ENCODE measurements at places on chromosomes 16 and 17.

DNA sequence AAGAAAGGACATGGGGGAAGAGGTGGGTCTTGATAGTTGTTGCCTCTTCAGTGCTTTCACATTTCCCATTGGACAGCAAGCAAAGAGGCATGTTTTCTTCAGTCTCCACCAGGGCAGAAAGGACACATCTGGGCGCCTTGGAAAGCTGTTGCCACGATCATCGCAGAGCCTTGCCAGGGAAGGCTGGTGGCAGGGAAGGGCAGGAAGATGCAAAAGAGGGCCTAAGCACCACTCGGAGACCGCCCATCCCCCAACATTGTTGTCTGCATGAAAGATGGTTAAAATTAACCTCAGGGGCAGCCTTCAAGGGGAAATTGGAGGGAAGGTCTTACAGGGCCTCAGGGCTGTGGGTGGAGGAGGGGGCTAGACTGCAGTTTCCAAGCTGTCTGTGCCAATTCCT lies 114.2 kb downstream of the SOX9 start:
- no peak for DNase-seq

DNA sequence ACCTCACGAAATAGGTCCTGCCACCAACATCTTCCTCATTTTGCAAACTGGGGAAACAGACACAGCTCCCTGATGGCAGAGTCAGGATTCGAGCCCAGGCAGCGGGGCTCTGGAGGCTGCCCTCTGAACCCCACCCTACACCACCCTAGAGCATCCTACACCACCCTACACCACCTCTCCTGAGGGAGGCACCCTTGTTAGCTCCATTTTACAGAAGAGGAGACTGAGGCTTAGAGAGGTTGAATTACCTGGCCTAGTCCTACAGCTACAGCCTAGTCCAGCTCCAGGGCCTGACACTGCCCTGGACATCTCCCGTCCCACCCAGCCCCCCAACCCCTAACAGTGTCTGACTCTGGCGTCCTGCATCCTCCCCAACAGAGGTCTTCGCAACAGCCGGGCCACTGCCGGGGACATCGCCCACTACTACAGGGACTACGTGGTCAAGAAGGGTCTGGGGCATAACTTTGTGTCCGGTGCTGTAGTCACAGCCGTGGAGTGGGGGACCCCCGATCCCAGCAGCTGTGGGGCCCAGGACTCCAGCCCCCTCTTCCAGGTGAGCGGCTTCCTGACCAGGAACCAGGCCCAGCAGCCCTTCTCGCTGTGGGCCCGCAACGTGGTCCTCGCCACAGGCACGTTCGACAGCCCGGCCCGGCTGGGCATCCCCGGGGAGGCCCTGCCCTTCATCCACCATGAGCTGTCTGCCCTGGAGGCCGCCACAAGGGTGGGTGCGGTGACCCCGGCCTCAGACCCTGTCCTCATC lies 3.2 kb upstream of the NECAB2 start:
- no peak for DNase-seq

GRCh38 chr16:28140788-28141618 lies 70.8 kb downstream of the XPO6 start:
- DNase-seq = peak; percentile 38

- no peak for DNase-seq
Measured at GRCh38 chr17:63910096-63910495, 962 bp downstream of the CSHL1 start.

GRCh38 chr17:78082988-78083387 lies 45.6 kb downstream of the TMC6 start:
- no peak for DNase-seq

DNA sequence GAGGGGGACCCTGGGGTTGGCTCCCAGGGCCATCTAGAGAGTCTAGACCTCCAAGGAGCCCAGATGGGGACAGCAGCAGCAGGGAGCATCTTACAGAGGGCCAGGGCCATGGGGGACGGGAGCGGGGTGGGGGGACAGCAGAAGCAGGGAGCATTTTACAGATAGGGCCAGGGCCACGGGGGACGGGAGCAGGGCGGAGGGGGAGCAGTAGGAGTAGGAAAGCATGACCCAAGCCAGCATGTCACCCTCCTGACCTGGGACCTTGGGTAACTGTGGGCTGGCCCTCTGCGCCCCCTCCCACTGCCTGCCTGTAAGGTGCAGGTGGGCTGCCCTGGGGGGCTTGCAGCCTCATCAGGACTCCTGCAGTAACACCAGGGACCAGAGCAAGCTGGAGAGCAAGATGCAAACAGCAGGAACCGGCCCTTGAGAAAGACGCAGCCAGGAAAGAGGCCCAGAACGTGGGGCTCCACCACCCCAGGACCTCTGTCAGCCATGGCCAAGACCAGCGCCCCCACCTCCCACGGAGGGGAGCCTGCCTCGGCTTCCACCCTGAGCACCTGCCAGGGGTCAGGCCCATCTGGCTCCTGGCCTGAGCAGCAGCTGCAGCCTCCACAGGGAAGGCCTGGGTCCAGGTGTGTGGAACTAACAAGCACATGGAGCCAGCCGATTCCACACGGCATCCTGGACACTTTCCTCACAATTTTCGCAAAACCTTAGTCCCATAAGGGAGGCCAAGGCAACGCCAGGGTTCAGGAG lies 2.4 kb downstream of the ZNF598 start:
- no peak for DNase-seq

DNA sequence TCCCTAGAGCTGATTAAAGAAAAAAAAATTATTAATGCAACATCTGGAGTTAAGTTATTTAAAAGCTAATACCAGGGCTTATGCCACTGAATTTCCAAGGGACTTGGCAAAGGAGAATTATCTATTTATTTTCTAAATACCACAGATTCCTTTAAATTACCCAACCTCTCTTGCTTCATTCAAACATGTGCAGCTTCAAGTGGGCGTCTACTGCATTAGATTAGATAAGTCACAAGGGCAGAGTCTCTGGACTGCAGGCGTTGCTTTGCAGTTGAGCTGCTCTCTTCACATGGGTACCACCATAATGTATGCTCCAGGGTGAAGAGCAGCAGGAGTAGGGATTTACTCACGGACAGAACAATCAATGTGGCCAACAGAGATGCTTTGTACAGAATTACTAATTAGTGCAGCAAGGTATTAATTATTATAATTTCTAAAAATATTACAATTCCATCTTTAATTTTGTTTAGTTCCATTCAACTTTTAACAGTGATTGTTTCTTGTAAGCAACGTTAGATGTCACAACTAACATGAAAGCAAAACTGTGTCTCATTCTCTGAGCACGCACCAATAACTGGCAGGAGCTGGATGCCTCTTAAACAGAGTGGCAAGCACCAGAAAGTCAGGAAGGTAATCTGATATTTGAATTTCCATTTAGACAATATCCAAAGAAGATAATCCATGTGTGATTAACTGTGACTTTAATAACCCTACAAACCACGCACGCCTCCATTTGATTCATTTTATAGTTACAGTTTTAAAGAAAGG lies 214.2 kb downstream of the STX8 start:
- no peak for DNase-seq

- no peak for DNase-seq
Measured at GRCh38 chr17:55305321-55306087, 40.7 kb downstream of the HLF start.

GRCh38 chr17:45240905-45241327 lies 19.2 kb downstream of the FMNL1 start:
- DNase-seq = no peak

- no peak for DNase-seq
Measured at GRCh38 chr17:55261311-55261710, 3.4 kb upstream of the HLF start.

DNA sequence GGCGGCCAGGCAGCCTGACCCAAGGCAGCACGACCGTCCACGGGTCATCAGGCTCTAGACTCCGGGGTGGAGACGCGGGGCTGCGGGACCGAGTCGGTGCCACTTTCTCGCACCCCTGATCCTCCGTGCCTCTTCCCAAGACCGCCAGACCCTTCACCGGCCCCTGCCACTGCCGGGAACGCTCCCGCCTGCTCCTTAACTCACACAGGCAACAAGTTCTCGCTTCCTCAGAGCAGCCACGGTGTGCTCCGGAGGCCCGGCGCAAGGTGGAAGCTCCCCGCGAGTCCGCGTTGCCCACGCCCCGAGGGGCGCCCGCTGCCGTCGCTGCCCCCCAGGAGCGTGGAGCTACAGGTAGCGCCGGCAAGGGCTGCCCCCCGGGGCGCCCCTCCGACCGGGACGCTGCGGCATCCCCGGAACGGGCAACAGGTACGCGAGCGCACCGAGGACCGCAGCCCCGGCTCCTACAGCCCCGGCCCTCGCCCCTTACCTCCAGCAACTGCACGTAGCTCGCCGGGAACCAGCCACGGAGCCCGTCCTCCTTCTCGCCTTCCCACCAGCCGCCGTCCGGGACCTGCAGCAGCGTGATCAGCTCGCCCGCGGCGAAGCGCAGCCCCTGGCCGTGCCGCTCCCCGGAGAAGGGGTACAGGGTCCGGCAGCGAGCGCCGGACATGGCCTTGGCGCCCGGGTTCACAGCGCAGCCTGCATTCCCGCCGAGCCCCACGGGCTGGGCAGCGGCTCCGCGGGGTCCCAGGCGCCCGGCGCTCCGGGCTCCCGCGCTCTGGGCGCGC lies 491 bp downstream of the GAS7 start:
- DNase-seq = no peak

DNA sequence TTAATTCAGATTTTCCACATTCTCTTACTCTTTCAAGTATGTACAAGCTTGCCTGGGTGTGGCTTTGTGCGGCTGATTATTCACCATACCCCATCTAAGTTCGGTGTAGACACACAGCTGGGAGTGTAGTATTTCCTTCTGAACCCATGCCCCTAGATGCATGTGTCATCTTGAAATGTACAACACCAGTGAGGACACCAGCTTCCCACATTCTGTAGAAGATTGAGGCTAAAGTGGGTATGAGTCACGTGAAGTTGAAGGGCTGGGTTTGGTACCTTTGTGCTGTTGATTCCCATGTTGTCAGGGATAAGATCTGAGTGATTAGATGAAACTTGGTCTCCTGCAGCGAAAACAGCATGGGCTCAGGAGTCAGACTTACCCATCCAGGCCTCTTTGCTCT lies 14.6 kb upstream of the DHX8 start:
- no peak for DNase-seq

GRCh38 chr17:2955931-2956582 lies 107.3 kb downstream of the OR1D5 start:
- DNase-seq = no peak

DNA sequence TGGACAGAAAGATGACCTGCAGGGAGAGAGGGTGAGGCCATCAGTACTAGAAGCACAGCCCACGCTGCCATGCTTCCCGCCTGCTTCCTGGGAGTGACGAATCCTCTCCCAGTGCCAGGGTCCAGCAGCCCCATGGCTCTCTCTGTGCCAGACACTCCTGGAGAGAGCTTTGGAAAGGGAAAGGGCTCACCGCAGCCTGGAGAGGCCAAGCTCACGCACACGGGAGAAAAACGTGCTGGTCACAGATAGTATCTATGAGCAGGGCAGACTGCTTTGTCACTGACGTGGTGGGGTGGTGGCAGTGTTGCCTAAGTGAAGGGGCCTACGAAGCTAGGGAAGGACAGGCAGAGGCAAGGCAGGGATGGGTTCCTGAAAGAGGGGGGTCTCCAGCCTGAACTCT lies 5.4 kb downstream of the WBP2 start:
- DNase-seq = no peak

GRCh38 chr17:50599606-50600005 lies 35.1 kb upstream of the ABCC3 start:
- no peak for DNase-seq

GRCh38 chr17:78706271-78706915 lies 75.7 kb downstream of the CYTH1 start:
- no peak for DNase-seq

- no peak for DNase-seq
Measured at GRCh38 chr17:77610518-77610893, 348.0 kb upstream of the TNRC6C start.

DNA sequence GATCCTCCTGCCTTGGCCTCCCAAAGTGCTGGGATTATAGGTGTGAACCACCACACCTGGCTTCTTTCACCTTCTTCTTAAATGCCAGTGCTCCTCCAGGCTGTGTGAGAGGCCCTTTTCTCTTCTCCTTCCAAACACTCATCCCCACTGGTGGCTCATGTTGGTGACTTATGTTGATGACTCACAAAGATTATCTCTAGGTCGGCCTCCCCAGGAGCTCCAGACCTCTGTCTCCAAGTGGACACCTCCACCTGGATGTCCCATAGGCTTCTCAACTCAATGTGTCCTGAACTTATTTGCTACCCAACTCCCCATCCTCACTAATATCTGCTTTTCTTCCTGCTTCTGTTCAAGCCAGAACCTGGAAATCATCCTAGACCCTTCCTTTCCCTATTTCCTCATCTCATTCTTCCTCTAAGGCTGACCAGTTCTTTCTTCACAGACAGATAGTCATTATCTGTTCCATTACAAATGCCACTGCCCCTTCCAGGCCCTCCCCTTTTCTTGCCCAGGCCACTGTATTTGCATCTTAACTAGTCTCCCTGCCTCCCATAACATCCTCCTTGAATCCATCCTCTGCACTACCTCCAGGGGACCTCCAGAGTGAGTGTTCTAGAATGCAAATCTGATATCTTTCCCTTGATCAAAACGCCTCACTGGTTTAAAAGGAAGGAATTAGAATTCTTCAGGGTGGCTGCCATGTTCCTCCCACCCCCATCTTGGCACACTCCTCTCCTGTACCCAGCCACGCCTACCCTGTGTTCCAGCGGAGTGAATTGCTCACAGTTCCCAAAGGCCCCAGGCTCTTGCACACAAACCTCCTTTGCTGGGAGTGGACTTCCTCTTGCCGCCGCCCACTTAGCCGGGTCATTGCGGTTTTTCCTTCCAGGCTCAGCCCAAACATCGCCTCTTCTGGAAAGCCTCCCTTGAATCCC lies 34.8 kb upstream of the FBXO47 start:
- DNase-seq = no peak

DNA sequence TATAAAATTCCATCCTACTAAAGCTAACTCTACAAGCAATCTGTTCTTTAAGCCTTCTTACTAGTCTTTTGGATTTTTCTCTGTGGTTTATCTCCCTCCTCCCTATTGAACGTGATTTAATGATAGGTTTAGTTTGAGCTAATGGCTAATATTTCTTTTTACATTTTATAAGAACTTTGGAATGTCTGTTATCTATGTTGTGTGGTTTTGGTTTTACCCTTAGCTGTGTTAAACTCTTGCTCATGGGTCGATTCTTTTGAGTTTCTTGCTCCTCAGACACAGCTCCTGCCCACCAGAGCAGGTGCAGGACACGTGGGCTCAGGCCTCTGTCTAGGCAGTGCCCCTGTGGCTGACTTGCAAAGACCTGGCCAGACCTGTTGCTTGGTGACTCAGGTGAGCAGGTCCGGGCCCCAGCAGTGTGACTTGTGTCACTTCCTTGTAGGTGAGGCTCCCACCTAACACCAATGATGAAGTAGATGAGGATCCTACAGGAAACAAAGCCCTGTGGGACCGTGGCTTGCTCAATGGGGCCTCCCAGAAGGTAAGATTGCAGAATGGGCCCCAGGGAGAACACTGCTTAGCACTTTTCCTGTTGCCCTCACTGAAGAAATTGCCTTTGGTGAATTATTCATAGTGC lies 45.1 kb downstream of the SF3B3 start:
- DNase-seq = no peak
